ENCODE measurements at places on chromosomes 11 and 22.

DNA sequence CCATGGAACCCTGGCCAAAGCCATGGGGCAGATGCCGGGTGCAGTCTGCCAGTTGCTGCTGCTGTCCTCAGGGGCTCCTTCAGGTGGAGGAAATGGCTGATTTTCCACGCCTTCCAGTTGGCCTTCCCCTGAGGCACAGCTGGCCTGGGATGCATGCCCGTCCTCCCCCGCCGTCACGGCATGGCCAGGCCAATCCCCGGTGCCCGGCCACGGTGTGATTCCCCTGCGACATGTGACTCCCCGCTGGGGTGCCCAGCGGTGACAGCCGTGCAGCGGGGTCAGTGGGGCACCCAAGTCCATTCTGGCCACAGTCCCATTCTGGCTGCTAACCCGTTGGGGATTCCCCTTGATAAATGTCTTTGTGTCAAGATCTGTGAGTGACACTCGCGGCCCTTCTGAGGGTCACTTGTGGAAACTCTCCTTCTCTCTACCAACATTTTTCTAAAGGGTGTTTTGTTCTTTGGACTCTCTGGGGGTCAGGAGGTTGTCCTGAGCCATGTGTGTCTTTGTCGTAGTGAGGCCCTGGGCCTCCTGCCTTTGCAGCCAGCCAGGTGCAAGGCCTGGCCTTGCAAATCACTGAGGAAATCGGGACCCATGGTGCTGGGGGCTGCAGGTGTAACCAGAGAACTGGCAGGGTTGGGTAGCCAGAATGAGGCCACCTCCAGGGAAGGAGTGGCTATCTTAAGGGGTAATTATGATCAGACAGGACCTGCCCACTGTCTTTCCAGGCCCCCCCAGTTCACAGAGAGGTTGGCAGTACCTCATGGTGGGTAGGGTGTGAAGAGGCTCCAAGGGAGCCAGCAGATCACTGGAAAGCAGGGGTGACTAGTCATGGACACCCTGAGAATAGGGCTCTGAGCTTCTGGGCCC is 37.1 kb downstream of the KCNQ1OT1 start:
- DNase-seq: no peak

DNA sequence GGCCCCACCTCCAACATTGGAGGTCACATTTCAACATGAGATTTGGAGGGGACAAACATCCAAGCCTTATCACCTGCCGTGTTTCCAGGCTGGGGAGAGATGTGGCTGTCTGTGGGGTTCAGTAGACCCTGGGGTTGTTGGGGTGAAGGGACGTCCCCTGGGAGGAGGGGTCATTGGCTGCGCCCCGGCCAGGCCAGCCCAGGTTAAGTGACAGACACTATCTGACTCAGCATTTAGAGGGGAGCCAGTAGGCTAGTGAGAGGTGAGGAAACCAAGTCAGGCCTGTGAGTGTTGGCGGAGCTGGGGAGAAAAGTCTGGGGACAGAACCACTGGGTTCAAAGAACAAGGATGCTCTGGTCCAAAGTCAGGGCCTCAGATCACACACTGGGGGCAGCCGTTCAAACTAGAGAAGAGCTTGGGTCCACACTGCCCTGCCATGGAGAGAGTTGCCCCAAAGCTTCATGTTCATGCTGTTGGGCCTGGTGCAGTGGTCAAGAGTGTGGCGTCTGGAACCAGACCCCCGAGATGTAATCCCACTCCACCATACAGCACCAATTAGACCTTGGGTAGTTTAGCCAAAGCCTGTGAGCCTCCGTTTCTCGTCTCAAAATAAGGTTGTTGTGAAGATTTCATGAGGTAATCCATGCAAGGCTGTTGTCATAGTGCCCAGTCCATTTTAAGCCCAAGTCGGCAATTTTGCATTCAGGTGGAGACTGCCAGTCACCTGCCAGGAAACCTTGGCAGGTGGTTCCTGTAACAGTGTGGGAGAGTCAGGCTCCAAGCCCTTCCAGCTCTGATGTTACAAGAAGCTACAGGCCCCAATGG is 1289.6 kb downstream of the TBC1D22A start:
- no peak for DNase-seq

DNA sequence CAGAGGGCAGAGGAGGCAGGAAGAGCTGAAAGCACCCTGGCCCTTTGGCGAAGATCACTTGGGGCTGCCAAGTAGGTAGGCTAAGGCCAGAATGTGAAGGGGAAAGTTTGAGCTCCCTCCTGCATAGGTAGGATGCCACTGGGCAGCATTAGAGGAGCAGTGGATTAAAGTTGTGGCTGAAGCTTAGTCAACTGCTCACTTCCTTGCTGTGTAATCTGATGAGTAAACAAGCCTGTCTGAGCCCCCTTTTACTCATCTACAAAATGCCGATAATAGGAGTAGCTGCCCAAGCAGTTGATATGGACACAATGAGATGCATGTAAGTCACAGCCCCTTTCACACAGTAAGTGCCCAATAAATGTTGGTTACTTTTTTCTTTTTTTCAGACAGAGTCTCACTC is 216.4 kb downstream of the MN1 start:
- no peak for DNase-seq

DNA sequence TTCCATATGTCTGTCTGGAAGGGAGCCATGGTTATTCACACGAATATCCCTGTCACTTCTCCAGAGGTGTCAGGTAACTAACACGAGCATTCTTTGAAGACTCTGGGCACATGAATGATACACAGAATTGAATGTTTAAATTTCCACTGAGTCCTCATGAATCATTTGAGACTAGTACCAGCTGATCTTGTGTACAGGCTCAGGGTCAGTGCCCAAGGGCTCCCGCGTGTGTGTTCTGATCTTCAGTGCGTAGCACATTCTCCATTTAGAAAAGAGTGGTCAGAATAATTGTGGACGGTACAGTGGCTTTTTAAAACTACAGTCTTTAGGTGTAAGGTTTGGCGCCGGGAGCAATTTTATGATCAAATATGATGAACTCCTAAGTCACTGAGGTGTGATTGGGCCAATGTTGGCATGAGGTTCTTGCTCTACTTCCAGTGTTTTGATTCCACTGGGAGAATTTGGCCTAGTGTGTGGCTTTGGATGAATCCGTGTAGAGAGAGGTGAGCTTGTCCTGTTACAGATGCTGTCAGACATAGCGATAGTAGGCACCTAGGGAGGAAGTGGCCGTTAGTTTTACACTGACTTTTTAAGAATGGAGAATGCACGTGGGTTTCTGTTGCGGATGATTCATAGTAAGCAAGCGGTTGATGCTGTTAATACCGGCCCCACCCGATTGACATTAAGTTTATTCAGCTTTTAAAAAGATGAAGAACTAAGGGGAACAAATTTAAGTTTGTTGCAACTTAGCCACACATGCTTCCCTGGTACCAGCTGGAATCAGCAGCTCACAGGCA is 22.2 kb downstream of the NUP50 start:
- DNase-seq: no peak

DNA sequence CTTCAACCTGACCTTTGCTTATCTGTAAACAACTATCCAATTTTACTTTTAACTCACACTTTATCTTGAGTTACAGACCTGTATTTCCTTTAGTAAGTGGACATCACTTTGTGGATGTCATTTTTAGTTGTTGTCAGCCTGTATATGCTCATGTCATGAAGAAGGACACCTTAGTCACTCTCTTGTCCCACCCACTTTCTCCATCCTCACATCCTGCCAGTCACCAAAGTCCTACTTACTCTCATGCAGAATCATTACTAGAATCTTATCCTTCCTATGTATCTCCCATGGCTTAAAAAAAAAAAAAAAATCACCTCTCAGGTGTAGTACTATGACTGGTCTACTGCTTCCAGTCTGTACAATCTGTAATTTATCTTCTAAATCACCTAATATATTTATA is 43.3 kb downstream of the SESN3 start:
- DNase-seq: no peak

- no peak for DNase-seq
Measured at GRCh38 chr11:126197277-126197939, 14.0 kb downstream of the RPUSD4 start.

DNA sequence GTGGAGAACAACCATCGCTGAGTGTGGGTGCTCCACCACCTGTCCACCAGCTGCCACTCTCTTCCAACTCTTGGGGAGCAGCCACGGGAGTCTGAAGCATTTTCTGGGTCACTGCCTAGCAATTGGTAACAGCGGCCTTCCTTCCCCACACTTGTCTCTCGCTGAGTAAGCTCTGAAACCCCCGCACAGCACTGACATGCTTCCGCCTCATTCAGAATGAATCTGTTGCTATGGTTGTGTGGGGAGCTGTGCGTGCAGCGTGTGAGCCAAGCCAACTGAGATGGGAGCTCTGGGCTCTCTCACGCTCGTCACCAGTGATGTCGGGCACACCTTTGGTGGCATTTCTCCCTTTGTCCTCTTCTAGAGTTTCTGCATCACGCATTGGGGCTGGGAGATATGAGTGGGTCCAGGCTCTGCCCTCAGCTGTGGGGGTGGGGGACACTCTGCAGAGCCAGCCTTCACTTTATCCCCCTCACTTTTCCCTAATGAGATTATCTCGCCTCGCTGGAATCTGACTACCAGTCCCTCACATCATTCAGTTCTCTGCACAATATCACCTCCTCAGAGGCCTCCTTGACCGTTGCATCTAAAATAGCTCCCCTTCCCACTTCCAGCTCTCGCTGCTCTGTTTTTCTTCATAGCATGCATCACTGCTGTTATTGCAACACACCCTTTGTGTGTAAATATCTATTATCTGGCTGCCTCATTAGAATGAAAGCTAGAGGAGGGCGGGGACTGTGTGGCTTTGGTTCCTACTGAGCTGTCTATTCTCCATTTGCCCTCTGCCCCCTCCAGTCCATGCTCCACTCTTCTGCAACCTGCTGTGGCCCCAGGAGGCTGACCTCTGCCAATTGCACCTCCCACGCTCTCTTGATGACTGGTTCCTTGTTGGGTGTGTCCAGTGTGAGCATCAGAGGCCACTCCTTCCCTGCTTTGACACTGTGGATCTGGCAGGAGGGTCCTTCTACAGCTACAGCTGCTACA is 569.9 kb upstream of the CADM1 start:
- DNase-seq: no peak

DNA sequence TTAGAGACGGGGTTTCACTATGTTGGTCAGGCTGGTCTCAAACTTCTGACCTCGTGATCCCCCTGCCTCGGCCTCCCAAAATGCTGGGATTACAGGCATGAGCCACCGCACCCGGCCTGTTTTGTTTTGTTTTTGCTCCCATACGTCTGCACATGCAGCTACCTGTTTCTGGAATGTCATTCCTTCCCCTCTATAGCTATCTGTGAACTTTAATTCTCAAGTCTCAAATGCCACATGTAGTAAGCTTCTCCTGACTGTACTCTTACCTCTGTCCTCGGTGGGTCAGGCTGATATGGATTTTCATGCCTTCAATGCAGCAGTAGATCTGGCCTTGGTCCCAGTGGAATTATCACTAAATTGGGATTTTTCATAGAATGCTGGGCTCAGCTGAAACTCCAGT is 12.4 kb upstream of the SWAP70 start:
- DNase-seq: no peak

- no peak for DNase-seq
Measured at GRCh38 chr11:44727114-44727372, 281 bp downstream of the TSPAN18 start.

DNA sequence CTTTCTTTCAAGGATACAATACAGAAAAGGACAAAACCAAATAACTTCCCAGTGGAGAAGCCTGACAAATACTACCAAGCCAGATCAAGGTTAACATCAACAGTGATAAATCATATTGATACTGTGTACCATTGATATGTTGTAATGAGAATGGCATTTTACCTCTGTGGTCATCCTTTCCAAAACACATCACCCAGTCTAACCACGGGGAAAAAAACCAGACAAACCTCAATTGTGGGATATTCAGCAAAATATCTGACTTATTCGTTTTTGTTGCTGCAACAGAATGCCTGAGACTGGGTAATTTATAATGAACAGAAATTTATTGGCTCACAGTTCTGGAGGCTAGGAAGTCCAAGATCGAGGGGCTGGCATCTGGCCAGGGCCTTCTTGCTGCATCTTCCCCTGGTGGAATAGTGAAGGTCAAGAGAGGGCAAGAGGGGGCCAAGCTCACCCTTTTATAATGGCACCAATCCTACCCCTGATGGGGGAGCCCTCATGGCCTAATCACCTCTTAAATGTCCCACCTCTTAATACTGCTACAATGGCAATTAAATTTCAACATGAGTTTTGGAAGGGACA is 66.1 kb downstream of the FAM76B start:
- no peak for DNase-seq

- DNase-seq: no peak
Measured at GRCh38 chr11:12581416-12581815, 92.8 kb upstream of the TEAD1 start.

- no peak for DNase-seq
Measured at GRCh38 chr11:15333407-15333806, 218.7 kb downstream of the INSC start.

DNA sequence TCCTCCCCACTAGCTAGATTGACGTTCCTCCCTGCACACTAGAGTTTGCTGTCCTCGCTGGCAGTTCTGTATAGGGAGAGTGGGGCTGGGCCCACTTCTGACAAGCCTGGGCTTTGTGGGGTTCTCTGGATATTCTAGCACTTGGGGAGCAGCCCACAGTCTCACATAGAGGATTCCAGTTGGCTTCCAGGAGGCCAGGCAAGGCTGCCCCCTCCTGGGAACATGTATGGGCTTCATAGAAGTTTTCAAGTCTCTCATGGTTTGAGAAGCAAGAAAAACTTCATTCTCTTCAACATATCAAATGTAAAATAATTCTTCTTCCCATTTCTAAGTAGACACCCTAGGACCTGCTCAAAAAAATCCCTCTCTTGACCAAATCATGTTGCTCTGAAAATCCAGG is 87.5 kb downstream of the NAV2 start:
- DNase-seq: no peak

- no peak for DNase-seq
Measured at GRCh38 chr22:48185071-48186055, 1422.9 kb downstream of the TBC1D22A start.

GRCh38 chr11:22194306-22194705 is 1.4 kb downstream of the ANO5 start:
- no peak for DNase-seq

DNA sequence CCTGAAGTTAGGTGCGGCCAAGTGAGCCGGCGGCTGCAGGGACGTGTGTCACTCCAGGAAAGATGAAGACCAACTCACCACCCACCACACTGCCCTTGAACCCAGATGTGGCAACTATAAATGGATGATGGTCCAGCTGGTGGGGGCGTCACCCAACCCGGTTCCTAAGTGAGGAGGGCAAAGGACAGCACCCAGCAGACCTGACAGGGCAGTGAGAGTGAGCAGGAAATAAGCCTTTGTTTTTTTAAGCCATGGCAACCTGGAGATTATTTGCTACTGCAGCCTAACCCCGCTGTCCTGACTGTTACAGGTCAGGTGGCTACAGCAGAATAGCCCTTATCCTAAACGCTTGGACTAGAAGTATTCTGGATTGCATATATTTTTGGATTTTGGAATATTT is 228.9 kb downstream of the CTTN start:
- no peak for DNase-seq
